Right renal cortex interstitium (tissue), 3 donors: ENCODE measurements at places on chromosomes 4 and X. TPM values are rescaled to one million over a fixed set of nuclear protein-coding genes. Genes with fewer than 3 reads are reported as not detected.

DNA sequence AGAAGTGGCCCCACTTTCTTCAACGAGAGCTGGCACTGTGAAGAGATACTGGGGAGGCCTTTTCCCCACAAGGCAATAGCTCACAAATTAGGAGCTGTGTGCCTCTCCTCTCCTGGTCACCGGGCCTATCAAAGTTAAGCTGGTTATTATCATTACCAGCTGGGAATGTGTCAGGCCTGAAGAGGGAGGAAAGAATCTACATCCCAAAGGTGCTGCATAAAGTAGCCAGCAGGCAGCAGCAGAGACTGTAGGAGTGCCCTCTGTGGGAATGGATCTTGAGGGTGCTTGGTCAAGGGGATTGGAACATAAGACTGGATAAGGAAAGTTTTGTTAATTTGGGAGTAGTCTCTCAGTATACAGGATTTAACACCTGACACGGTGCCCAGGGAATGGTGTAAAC lies 9.1 kb upstream of the TMPRSS11D start:
- DNase-seq: no peak

- DNase-seq: no peak
Measured at GRCh38 chrX:151161690-151162089, 14.7 kb upstream of the GPR50 start.

GRCh38 chr4:6058531-6059374 lies 40.5 kb upstream of the C4orf50 start:
- no peak for DNase-seq

DNA sequence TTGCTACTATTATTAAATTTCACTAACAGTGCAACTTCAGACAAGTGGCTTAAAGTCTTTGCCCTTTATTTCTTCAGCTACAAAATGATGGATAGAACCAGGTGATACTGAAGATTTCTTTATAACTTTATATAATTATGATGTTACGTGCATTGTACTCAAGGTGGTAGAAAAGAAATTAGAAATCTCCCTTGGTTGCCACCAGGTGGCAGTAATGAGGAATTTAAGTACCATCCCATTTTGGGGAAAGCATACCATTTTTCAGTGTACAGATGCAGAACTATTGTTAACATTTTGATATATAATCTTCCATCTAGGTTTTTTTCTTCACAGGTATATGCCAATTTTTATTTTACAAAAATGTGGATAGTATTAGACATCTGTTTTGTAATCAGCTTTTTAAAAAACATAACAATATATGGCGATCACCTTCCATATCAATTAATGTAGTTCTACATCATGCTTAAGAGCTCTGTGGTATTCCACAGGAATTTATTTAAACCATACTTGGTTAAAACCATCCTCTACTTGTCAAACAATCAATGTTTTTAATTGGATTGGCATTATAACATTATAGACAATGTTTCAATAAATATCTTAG lies 37.7 kb upstream of the RAB33B start:
- DNase-seq: no peak

- DNase-seq: no peak
Measured at GRCh38 chr4:83240379-83240875, 44.2 kb downstream of the COQ2 start.

DNA sequence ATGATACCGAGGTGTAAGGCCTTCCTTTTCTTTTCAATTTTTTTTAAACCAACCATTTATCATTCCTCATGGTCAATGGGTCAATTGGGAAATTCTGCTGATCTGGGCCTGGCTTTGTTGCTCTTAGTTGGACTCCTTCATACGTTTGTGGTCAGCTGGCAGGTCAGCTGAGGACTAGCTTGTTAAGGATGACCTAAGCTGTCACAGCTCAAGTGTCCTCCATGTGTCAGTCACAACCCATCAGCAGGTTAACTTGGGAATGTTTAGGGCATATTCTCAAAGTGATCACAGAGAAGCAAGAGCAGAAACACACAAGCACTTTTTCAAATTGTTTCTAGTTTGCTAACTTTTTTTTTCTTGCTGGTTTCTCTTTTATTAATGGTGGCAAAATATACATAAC lies 117.4 kb upstream of the MAB21L2 start:
- no peak for DNase-seq

- no peak for DNase-seq
Measured at GRCh38 chr4:114527637-114528036, 71.0 kb upstream of the UGT8 start.

DNA sequence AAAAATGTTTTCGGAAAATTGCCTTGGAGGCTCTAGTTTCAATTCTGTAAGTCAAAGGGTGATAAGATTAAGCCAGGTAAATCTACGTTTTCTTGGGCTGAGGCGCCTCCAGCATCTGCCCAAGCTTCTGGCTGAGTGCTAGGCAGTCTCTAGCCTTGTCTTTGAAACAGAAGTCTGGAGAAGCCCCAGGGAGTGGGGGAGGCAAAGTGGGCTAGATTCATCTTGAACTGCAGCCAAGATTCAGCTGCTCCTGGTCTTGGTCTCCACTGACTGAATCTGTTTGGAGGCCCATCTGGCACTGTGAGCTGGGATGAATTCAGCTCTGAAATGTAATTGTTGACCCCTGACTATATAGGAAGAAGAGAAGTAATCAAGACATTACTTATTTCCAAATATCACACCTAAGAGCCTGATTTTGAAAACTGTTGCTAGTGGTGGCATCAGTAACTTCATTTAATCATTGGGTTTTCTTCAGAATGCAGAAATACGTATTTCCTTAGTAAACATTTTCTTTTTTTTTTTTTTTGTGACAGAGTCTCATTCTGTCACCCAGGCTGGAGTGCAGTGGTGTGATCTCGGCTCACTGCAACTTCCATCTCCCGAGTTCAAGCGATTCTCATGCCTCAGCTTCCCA lies 187.3 kb upstream of the LEF1 start:
- no peak for DNase-seq

- no peak for DNase-seq
Measured at GRCh38 chr4:73028621-73029020, 40.9 kb downstream of the COX18 start.

GRCh38 chrX:79107891-79108718 lies 36.4 kb upstream of the GPR174 start:
- no peak for DNase-seq

Gene RASGEF1B
- 12.8 TPM for polyA plus RNA-seq

Gene PDE6B
- polyA plus RNA-seq: 30.5 TPM
